ENCODE measurements at places on chromosomes 2 and 18.

DNA sequence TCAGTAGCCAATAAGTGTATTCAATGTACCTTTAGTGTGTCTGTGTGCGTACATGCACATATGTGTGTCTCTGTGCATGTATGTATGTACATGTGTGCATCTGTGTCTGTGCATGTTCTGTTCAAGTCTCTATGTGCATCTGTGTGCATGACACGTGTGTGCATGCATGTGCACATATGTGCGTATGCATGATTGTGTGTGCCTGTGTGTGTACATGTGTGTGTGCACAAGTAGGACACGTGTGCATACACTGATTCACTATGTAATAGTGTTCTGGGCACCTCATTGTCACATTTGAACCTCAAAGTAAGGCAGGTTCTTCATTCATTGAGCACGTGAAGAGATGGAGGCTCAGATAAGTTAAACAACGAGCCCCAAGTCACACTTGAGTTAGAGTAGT is 142.6 kb upstream of the COPS8 start:
- DNase-seq = no peak

- DNase-seq = no peak
Measured at GRCh38 chr2:207854484-207855440, 85.1 kb upstream of the FZD5 start.

GRCh38 chr18:11489266-11489899 is 120.0 kb upstream of the SLC35G4 start:
- no peak for DNase-seq

DNA sequence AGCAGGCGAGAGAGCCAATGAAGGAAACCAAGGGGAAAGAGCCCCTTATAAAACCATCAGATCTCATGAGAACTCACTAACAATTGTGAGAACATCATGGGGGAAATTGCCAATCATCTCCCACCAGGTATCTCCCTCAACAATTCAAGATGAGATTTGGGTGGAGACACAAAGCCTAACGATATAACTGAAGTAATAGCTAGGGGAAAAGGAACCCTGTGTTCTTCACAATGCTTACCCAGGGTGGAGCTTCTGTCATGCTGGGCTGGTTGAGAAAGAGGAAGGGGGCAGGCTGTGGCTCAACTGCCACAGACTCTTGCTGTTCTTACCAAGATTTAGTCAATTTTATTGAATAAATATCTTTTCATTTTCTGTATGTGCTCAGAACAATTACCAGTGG is 392.1 kb upstream of the HS6ST1 start:
- no peak for DNase-seq

DNA sequence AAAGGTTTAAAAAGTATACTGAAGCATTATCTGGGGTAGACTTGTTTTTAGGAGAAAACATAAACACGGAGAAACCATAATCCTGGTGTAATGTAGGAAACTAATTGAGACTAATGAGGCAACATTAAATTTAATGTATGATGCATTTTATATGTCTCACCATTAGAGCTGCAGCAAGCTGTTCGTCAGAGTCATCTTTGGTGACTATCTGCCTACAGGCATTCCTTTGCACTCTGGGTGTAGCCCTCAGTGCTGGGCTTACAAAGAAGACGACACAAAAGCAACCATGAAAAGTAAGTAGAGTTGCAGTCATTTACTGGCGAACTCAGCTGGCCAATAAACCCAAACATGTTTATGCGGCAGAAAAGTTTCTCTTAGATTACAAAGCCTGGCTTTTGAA is 415.3 kb upstream of the ZEB2 start:
- no peak for DNase-seq

DNA sequence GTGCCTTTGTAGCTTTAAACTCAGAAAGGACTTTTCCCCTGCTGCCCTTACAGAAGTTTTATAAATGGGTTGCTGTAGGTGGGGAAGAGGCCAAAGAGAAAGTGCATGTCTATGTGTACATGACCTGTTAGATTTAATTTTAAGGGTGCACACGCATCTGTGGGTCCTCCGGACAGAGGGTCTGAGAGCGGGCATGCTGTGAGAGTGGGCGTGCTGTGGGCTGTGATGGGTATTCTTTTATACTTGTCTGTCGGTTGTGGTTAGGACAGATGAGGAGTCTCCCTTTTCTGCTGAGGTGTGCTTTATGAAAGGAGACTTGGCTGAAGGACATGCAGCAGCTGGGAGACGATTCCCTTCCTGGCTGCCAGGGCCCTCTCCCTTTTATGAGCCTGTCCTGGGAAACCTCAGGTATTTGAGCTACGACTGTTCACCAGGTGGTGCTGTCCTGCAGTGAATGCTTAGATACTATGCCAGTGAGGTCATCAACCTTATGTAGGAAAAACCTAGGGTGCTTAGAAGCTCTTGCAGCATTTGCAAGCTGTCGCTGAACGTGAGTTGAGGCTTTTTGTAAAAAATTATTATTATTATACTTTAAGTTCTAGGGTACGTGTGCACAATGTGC is 67.5 kb downstream of the TANC1 start:
- DNase-seq = no peak

DNA sequence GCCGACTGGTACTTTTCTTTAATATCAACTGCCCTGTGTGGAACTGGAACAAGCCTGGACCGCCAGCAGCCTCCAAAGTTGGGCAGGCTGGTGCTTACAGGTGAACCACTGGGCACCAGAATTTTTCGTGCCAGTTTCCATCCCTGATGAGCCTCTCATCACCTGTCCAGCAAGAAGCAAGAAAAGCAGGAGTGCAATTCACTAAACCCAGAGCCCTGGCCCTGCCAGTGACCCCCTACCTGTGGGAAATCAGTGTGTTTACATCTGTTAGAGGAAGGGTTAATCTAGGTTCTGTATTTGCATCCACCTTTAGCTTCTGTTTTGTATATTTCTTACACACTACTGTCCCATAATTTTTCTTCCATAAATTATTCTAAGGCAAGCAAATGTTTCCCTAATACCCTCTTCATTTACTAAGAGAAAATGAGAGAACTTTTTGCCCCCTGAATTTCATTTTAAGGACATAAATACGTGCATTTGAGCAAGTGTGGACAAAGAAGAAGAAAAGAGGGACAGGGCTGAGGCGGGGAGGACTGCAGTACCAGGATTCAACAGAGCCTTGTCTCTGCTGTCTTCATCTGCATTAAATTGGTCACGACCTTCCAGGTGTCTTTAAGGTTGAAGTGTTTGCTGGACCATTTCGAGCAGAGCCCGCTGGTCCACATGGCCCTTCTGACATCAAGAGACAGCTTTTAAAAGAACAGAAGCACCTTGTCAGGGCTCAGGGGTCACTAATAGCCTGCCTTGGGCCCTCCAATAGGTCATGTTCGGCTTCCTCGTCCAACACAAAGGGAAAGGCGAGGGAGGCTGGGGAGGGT is 763.1 kb downstream of the BCL11A start:
- DNase-seq = no peak

Data from activated T-cell treated with anti-CD3 and anti-CD28 coated beads, Interleukin-2, amount 50 U/mL, for 48 hours (primary cell).